HEK293T (cell line): ENCODE measurements at places on chromosomes 7 and 10.

DNA sequence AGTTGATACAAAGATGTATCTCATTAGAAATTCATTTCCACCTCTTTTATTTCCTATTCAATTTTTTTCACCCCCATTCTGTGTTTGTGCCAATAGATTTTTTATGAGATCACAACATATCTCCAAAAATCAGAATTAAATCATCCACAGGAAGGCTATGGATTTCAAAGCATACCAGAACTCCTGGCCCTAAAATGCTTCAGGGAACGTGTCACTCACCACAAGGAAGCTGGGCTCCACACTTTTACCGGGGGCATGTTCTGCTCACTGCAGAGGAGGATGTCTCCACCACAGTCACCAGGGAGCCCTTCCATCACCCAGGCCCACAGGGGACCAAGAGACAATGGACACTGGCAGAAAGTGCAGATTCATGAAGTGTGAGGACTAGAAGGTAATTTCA lies 456.8 kb downstream of the KCNMA1 start:
- no peak for DNase-seq

DNA sequence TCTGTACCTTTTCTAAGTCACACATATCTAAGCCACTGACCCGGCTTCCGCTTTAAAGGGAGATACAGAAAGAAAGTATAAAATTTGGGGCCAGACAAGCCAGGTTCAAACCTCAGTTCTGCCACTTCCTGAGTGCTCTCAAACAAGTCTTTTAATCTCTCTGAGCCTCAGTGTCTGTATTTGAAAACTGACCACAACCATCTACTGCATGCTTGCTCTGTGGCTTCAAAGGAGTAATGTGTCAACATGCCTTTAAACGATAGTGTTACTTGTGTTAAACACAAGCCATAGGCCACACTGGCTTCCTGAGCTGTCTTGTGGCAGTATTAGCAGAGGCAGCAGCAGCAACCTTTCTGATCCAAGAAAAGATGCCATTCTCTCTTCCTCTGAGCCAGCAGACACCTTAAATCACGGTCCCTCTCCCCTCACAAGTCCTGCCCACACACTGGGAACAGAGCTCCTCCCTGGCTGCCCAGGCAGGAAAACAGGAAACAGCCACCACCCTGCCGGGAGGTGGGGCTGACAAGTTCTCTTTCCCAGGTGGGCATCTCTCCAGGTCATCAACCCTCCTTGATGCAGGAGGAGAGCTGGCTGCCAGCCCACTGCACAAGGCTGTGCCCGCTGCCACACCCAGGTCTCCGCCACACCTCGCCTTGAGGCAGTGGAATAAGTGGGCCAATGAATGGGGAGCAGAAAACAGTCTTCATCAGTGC lies 10.7 kb downstream of the HIP1 start:
- DNase-seq: no peak

DNA sequence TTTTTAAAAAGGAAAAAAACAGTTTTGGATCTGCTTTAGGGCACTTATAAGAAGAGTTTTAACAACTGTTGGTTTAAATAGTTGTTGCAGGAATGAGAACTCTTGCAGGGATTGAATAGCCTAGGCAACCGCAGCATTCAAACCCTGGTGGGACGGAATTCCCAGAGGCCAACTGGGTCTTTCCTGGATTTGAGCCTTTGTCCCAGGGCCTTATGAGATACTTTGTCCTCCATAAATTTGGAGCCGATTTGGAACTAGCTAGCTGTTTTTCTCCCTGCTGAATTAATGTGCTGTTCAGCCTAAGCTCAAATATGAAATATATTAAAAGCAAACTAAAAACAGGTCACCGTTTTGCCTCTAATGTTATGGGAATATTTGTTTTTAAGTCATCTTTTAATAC lies 109.6 kb downstream of the LRMDA start:
- DNase-seq: no peak

DNA sequence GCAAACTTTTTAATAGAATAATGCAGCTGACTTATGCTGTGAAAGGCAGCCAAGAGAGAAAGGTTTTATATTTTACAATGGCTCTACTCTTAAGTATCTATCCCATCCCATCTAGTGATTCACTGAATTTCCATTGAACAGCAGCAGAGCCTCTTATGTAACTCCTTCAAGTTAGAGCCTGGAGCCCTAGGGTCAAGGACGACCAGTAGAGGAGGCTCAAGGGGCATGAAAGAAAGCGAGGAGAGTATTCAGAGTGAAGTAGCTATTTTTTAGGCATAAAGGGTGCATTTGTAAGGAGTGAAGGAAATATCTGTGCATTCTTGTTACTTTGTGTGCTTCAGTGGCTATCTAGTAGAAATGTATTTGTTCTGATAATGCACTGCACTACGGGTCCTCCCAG lies 180.2 kb upstream of the TPK1 start:
- DNase-seq: no peak

DNA sequence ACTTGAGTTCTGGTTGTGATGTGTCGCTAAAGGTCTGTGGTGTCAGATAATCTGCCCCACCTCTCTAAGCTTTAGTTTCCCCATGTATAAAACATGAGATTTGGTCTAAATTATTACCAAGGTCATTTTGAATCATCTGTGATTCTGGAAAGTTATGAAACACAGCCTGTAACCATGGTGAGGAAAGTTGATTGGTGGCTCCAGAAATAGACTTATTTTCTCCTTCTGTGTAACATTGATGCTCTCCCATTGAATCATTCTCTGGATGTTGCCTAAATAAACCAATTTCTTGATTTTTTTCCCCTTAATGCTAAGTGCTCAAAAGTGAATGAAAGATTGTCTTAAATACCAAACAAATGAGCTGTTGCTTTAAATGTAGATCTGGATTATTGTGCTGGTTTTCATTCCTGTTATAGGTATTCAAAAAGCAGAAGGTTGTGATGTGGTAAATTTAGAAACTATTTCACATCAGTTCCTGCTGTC lies 30.0 kb upstream of the PCGF5 start:
- DNase-seq: no peak

- DNase-seq: peak; percentile 56
Measured at GRCh38 chr10:124671486-124672075, 72.6 kb downstream of the FAM53B start.

DNA sequence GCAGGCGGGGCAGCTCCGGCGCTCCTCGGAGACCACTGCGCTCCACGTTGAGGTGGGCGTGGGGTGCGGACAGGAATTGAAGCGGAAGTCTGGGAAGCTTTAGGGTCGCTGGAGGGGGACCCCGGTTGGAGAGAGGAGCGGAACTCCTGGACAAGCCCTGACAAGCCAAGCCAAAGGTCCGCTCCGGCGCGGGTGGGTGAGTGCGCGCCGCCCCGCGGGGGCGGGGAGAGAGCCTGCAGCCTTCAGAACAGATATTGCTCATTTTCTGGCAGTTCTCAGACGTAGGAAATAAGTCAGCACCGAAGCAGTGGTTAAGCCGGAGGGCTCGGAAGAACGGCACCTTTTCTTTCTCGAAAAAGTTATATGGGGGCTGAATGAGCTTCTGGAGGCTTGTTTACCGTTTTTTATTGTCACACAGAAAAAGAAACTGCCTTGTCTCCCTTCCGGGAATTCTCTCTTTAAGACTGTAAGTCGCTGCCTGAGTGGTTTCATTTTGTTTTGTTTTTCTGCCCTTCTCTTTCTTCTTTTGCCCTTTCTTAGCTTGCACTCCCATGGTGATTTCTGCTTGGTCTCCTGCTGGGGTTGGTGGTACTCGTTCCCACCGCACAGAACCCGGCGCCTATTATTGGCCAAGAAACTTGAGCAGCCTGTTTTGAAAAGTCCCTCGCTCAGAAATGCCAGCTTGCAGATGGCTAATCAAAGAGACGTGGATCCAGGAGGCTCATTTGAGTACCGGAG lies 732 bp downstream of the FAS start:
- peak; percentile 45 for DNase-seq

GRCh38 chr7:120229084-120229483 lies 43.9 kb upstream of the KCND2 start:
- DNase-seq: no peak

DNA sequence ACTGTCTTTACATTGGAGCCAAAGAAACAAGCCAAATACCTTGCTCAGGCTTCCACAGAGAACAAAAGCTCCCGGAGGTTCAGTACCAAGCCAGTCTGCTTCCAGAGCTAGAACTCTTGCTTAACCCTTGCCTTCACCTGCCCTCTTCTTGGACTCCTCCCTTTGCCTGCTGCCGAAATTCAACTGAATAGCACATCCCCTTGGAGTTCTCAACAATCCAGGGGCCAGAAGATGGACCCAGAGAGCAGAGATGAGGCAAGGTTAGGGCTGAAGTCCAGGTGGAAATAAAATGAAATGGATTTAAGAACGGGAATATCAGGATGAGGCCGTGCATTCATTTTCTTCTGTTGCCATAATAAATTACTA lies 876 bp upstream of the PIK3AP1 start:
- no peak for DNase-seq

DNA sequence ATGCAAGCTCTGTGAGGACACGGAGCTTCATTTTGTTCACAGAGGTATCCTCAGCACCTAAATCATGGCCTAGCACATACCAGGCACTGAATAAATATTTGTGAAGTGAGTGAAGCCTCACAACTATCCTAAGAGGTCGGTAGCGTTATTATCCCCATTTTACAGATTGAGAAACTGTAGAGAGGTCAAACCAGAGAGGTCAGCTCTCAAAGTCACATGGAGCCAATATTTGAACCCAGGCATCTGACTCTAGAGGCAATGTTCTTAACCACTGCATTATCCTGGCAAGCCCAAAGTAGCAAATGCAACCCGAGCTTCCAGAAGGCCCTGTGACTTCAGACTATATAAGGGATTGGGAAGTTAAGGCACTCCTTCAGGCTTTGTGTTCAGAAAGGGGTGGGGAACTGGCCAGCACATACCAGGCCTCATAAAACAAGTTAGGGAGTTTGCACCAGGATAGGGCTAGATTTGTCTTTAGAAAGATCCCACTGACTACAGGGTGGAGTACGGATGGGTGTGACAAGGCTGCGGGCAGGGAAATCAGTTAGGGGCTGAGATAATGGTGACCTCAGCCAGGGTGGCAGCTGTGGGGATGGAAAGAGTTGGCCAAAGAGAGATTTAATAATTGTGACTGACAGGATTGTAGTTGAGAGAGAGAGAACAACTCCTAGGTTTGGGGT lies 101.4 kb downstream of the TBXAS1 start:
- DNase-seq: no peak

- DNase-seq: no peak
Measured at GRCh38 chr7:151658778-151659177, 139.1 kb upstream of the RHEB start.

- no peak for DNase-seq
Measured at GRCh38 chr10:13893926-13894325, 307.2 kb downstream of the PRPF18 start.

DNA sequence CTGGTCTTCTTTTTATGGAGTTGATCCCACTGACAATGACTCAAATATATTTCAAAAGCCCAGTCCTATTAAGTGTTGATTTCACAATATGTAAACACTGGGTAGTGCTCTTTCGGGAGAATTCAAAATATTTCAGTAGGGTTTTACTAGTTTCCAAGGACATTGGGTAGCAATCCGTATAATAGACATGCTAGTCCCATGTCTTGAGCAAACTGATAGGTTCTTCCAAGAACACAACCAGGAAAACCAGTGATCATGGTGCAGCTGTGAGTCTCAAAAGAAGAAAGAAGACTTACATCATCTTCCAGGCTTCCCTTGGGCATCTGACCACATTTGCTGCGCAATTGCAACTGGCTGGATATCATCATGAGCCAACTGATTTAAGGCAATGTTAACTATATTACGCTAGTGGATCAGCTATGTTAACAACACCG lies 59.3 kb upstream of the APBB1IP start:
- DNase-seq: no peak

DNA sequence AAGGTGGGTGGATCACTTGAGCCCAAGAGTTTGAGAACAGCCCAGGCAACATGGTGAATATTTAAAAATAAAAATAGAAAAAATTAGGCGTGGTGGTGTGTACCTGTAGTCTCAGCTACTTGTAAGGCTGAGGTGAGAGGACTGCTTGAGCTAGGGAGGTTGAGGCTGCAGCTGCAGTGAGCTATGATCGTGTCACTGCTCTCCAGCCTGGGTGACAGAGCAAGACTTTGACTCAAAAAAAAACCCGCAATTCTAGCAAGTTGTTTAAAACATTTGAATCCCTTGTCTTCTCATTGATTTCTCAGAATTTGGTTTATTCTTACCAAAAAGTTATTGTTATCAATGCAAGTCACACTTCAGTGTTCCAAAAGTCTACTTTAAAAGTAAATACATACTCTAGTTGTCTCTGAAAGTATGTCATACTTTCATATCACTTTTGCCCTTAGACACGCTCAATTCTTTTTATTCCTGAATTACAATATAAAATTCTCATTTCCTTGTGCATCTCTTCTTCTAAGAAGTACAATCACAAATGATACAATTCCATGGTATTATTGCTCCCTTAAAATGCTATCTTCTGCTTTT lies 6.3 kb downstream of the EPC1 start:
- no peak for DNase-seq

DNA sequence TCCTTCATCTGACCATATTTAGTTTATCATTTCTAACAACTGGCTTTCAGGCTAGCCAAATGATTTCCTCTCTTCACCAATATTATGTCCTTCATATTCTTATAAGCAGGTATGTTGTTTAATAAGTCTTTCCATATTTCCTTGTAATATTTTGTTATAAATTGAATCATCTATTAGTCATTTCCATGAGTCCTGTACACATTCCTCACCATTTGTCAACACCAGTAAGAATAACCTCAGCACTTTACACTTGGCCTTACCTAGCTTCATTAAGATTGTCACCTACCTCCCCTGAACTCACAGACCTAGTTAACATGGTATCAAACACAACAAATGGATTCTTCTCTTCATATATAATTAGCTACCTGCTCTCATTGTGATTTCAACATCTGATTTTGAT lies 282.3 kb downstream of the SEMA3D start:
- DNase-seq: no peak

DNA sequence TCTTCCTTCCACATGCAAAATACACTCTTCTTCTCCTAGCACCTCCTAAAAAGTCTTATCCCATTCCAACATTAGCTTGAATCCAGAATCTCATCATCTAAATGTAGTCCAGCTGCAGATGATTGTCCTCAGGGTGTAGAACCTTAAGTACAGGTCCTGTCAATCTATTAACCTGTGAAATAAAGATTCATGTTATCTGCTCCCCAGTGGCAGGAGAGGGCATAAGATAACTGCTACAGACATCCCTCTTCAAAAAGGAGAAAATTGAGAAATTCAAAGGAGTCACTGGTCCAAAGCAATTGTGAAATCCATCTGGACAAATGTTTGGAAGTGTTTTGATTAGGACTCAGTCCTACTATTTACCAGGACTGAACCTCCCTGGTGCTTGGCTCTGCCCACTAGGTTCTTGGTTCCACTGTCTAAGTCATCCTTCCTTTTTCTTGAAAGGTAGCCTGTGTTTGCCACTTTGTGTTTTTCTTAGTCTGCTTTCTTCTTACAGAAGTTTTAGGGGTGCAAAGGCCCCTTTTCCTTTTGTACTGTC lies 96.2 kb downstream of the ADD3 start:
- DNase-seq: no peak

DNA sequence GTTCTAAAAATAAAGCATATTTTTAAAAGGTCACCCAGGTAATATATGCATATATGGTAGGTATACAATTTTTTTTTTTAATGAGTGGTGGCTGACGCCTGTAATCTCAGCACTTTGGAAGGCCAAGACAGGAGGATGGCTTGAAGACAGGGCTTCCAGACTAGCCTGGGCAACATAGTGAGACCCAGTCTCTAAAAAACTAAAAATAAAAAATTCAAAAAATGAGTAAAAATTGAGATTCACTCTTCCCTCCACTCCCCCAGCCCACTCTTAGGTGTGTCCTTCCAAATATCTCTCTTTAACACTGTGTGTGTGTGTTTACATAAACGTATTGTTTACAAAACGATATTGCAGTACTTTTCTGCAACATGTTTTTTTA lies 929 bp upstream of the ANXA11 start:
- no peak for DNase-seq
